T-helper 1 cell (primary cell): ENCODE measurements at places on chromosomes 3 and 15.

GRCh38 chr3:46062679-46063078 is 35.4 kb upstream of the XCR1 start:
- no peak for DNase-seq

DNA sequence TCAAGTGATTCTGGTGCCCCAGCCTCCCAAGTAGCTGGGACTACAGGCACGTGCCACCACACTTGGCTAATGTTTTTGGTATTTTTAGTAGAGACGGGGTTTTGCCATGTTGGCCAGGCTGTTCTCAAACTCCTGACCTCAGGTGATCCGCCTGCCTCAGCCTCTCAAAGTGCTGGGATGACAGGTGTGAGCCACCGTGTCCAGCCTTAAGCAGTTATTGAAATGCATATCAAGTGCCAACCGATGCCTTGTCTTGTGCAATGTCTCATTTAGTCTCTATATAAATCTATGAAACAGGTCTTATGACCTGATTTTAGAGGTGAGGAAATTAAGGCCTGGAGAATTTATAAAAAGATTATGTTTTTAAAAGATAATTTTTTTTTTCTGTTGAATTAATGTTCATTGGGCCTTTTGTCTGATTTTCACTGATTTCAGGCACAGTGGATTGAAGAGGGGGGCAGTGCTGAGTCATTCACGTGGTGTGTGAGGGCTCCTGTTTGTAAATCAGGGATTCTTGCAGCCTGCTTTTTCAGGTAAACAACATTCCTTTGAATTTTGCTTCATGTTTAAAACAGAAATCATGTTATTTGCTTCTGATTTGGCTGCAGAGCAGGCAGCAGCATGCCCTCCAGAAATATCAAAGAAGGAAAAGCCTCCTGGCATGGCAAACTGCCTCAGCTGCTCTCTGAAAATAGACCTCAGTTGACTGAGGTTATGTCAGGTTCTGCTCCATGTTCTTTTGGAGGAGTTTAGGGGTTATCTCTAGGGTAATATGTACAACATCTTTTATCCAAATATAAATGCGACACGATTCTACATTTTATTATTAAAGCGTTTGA is 407.0 kb upstream of the RGMA start:
- DNase-seq = no peak

DNA sequence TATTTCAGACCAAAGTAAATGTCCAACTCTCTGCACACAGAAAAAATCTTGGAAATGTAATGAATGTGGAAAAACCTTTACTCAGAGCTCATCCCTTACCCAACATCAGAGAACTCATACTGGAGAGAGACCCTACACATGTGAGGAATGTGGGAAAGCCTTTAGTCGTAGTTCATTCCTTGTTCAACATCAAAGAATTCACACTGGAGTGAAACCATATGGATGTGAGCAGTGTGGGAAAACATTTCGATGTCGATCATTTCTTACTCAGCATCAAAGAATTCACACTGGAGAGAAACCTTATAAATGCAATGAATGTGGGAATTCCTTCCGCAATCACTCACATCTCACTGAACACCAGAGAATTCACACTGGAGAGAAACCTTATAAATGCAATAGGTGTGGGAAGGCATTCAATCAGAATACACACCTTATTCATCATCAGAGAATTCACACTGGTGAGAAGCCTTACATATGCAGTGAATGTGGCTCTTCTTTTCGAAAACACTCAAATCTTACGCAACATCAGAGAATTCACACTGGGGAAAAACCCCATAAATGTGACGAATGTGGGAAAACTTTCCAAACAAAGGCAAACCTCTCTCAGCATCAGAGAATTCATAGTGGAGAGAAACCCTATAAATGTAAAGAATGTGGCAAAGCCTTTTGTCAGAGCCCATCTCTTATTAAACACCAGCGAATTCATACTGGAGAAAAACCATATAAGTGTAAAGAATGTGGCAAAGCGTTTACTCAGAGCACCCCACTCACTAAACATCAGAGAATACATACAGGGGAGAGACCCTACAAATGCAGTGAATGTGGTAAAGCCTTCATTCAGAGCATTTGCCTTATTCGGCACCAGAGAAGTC is 8.0 kb upstream of the ZNF501 start:
- DNase-seq = no peak

GRCh38 chr15:90153658-90154057 is 47.5 kb upstream of the SEMA4B start:
- no peak for DNase-seq

DNA sequence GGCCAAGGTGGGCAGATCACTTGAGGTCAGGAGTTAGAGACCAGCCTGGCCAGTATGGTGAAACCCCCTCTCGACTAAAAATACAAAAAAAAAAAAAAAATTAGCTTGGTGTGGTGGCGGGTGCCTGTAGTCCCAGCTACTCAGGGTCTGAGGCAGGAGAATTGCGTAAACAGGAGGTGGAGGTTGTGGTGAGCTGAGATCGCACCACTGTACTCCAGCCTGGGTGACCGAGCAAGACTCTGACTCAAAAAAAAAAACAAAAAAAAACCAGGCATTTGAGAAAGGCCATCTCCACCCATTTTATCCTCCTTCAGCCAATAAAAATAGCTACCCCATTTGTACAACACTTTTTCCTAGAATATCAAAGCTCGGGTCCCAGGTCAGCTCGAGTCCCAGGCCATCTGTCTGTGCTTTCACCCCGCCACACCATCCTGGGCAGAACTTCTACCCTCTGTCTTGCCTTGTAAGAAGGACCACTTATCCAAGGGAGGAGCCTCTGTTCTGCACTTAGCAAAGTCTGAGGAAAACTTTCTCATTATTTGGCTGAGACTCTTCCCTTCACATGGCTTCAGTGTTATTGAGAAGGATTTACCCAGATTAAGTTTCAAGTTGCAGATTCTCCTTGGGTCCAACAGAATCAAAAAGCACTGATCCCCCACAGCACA is 99.1 kb downstream of the MESD start:
- no peak for DNase-seq
